ENCODE measurements at places on chromosomes 7 and 10.

- DNase-seq: peak; percentile 66
Observed at GRCh38 chr7:155280446-155281397, 17.0 kb upstream of the INSIG1 start.

DNA sequence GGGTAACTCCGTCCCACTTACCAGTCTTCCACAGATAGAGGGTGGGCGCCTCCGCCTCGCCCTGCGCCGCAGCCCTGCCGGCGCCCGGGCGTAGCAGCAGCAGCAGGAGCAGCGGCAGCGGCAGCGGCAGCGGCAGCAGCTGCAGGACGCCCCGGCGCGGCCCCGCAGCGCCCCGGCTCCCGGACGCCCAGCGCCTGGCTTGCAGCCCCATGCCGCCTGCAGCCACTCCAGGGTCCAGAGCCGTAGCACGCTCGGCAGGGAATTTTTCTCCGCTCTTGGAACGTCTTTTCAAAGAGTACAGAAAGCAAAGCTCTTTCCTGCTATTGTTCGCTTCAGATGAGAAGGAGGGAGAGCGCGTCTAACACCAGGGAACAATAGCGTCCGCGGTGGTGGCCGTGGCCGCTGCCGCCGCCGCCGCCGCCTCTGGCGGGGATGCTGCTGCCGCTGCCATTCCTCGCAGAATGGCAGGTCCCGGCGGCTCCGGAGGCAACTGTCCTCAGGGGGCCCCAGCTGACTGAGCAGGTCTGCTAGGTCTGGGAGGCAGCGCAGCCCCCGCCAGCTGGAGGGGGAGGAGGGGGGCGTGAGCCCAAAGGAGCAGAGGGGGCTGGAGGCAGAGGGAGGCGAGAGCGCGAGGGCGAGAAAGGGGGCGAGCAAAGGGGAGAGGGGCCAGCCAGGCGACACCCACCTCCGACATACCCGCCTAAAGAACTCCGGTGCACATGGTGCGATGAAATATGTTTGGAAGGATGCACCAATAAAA is at the start of gene THSD7A:
Gene THSD7A, minus strand, starts transcription at position 463 of the 760 bp plus-strand sequence. Its CDS starts 252 bp downstream, at position 211.
- peak; percentile 76 for DNase-seq

GRCh38 chr10:78964274-78964951 is 104.4 kb upstream of the ZMIZ1 start:
- DNase-seq: no peak

DNA sequence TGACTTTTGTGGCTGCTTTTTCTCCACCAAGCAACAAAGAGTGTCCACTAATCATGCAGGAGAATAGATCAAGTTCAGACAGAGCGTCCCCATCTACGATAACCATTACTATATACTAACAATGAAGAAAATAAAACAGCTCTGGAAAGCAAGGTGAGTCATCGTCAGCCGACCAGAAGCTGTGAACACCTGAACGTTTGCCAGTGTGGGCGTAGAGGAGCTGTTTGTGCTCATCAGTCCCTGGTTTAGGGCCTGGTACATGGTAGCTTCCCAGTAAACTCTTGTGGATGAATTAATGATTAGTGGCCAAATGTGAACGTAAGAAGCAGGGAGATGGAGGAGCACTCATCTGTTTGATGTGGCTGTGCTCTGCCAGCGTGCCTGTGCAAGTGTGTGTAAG is 180.7 kb downstream of the EVX1 start:
- no peak for DNase-seq

- no peak for DNase-seq
Observed at GRCh38 chr10:79144351-79145173, 75.8 kb downstream of the ZMIZ1 start.

DNA sequence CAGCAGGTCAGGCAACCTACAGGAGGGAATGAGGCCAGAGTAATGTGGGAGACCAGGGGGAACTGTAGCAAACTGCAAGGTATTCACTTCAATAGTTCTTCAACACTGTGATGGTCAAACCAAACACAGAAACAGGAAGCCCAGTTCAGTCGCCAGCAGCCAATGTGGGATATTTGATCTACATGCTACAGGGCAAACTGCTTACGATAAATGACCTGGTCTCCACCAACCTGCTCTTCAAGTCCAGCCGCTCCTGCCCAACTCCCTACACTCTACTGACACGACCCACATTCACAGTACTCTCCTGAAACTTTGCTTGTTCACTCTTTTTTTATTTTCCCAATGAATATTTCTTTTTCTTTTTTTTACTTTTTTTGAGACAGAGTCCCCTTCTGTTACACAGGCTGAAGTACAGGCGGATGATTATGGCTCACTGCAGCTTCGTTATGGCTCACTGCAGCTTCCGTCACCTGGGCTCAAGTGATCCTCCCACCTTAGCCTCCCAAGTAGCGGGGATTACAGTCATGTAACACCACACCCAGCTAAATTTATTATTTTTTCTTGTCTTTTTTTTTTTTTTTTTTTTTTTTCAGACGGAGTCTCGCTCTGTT is 42.1 kb downstream of the MDH2 start:
- DNase-seq: no peak

DNA sequence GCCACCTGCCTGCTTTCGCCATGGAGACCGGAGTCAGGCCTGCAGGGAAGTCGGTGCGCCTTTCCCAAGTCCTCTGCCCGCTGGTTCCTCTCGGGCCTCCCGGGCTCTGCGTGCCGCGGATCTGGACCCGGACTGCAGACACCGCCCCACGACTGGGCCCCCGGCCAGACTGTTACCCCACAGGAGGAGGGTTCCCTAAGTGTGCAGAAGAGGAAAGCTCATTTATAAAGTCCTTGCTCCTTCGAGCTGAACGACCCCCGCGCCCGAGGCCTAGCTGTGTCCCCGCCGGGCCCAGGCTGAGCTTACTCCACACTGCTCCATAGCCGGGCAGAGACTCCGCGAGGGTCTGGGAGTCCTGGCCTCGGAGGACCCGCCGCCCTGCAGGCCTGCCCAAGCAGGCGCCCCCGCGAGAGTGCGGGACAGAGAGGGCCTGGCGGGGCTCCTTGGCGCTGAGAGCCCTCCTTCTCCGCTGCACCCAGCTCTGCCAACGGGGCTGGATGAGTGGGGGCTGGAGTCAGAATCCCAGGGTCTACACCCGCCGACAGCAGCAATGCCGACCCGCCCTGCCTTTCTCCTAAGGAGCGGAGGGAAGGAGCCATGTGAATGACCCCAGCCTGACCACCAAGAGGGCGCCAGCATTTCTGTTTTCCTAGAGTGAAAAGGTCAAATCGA is 8.3 kb downstream of the EN2 start:
- no peak for DNase-seq

DNA sequence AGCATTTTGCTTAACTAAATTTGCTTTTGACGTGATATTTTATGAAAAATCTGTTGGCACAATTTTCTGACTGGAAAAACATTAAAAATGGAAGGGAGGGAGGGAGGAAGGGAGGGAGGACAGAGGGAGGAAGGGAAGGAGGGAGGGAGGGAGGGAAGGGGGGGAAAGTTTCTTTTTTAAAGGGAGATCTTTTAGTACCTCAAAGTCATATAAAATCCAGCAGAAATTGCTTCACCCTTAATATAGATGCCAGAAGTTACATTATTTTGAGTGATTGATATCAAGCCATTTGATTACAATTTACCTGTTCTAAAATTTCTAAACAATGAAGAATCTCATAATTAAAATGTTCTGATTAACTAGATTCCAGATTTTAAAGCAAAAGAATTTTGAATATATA is 68.9 kb downstream of the CABCOCO1 start:
- no peak for DNase-seq

- DNase-seq: no peak
Observed at GRCh38 chr7:42235741-42236161, 1.3 kb downstream of the GLI3 start.

DNA sequence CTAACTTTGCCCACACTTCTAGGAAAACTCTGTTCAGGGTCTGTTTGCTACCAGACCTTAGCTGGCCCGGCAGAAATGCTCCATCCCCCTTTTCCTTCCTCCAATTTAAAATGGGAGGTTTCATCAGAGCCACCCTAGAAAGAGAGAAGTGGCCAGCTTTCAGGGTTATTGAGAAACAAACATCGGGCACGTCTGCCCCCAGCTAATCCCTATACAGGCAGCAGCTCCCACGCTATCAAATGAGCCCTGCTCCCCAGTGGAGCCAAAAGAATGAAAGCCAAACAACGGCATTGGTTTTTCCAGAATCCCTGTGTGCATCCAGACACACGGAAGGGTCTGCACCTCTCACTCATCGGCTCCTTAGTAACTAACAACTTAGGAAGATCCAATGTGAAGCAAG is 132.5 kb downstream of the GRID1 start:
- DNase-seq: no peak

GRCh38 chr10:74983383-74983782 is 128.1 kb upstream of the SAMD8 start:
- no peak for DNase-seq

DNA sequence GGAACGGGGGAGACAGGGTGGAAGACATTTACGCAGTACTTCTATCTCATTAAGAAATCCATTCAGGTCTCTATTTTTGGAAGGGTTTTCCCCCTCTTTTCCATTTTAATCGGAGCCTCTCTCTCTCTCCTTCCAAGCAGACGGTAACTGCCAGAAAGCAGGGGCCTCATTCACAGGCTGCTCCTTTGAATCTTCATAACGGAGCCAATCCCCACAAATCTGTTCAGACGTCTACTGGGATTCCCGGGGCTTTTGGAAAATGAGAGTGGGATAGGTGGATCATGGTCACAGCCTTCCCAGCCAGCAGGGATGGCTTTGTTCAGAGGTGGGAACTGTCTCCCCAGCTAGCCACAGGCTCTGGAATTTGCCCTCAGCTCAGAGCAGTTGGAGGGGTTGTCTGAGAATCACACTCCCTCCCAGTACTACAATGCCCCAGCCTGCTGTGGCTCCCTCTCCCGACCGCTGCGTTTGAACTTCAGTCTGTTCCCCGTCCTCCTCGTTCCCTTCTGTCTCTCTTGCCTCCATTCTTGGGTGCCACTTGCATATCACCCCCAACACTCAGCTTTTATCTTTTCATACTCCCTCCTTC is 413.6 kb downstream of the PLXNA4 start:
- DNase-seq: no peak

GRCh38 chr10:119491966-119492757 is 50.4 kb downstream of the RGS10 start:
- no peak for DNase-seq

DNA sequence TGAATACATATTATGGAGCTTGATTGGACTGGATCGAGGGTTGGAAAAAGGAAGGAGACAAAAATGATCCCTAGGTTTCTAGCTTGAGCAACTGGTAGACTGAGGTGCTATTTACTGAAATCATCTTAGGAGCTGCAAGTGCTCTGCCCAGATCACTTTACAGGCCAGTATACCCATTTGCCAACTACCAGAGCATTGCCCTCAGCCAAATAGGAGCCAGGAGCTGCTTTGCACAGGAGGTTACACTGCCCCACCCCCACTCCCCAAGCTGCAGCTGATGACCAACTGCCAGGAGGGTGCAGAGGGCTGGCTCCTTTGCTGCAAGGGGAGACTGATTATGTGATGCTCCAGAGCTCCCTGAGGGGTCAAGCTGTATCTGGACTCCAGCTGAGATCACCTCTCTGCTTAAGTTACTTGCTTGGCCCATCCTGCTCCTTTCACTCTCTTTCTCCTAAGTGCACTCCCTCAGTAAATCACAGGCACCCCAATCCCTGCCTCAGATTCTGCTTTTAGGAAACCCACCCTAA is 275.4 kb downstream of the ZEB1 start:
- no peak for DNase-seq

GRCh38 chr7:131219312-131220041 is 108.2 kb upstream of the MKLN1 start:
- DNase-seq: peak; percentile 60

DNA sequence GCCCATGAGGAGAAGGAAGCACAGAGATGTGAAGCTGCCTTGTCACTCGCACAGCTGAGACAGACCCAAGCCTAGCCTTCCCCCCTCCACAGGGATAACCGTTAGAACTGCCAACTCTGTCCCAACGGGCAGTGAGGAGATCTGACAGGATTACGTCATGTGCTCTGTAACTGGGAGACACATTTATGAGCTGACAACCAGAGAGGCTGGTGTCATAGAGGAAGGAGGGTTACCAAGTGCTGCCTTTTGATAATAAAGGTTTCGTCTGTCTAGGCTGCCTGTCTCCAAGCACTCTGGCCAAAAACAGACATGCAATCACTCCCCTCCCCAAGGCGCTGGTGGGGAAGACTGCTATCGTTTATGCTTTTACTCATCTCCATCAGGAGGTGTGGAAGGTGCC is 165.9 kb downstream of the PLXNA4 start:
- no peak for DNase-seq

- DNase-seq: no peak
Observed at GRCh38 chr10:129468187-129468586, 1.1 kb downstream of the MGMT start.

GRCh38 chr10:93173967-93174845 is 100.5 kb downstream of the CYP26A1 start:
- no peak for DNase-seq

DNA sequence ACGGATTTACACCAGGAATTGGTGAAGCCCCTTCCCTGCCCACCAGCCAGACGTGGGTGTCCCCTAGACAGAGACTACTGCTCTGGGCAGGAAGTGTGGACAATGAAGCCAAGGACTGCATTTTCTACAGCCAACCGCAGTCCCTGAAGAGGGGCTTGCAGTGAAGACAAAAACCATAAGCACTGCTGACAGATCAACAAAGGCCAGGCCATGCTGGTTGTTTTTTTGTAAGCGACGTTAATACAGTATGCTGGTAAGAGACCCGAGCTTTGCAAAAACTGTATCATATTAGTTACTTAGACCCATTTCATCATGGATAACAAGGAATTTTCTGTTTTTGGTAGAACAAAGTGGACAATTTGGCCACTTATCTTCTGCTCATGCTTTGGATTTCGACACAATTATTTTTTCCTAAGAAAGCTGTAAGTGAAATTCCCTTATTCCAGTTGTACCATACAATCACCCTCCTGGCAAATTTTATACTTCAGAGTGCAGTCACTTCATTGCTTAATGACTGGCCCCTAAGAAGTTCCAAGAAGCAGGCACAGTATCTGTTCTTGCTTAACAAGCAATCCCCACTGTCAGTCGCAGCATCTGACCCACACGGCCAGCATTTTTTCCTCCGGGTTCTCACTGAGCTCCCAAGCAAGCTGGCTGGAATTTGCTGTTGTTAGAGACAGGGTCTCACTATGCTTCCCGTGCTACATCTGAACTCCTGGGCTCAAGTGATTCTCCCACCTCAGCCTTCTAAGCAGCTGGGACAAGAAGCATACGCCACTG is 163.5 kb downstream of the PARD3 start:
- no peak for DNase-seq

DNA sequence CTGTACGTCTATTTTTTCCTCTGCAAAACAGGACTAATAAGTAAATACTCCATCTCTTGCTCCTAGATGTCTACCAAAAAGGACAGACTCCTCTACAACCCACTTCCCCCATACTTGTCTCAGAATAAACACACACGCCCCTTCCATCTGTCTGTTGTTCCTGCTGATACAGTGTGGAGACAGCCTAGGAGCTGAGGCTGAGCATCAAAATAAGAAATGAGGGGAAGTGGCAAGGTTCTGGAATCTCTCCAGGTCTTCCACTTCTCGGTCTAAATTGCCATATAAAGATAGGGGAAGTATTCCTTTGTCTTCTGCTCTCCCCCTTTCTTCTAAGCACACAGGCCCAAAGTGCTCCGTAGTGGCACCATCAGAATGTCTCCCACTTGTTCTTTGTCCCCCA is 30.8 kb upstream of the VSIR start:
- peak; percentile 96 for DNase-seq

- no peak for DNase-seq
Observed at GRCh38 chr10:78348411-78349164, 314.9 kb downstream of the RPS24 start.

Measured in KBM-7 (cell line).